ENCODE measurements at places on chromosomes 12 and 14.

DNA sequence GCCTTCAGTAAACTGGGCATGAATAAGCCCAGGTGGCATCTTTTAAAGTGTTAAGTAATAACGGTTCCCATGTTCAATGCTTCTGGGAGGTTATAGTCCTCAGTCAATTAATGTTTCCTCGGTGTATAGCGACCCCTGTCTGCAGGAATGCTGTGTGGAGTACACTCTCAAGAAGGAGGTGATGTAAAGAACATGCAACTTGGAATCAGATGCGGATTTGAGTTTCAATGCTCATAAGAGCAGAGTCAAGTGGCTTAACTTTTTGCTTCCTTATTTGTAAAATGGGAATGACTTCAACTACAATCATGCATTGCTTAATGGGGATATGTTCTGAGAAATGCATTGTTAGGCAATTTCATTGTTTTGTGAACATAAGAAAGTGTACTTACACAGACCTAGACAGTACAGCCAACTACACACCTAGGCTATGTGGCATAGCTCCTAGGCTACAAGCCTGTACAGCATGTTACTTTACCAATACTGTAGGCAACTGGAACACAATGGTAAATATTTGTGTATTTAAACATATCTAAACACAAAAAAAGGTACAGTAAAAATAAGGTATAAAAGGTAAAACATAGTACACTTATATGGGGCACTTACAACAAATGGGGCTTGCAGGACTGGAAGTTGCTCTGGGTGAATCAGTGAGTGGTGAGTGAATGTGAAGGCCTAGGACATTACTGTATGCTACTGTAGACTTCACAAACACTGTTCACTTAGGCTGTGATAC, 6.7 kb upstream of the MRPS35 start:
- DNase-seq = peak; percentile 36

GRCh38 chr14:21498540-21499526, 12.3 kb downstream of the METTL3 start:
- DNase-seq = peak; percentile 74

GRCh38 chr12:107635139-107635538, 50.5 kb upstream of the PWP1 start:
- no peak for DNase-seq

GRCh38 chr12:131815131-131815530, 13.1 kb upstream of the MMP17 start:
- DNase-seq = no peak

GRCh38 chr12:121762269-121762668, 31.2 kb downstream of the RHOF start:
- DNase-seq = no peak

GRCh38 chr14:95195031-95195430, 37.7 kb upstream of the DICER1 start:
- peak; percentile 84 for DNase-seq

DNA sequence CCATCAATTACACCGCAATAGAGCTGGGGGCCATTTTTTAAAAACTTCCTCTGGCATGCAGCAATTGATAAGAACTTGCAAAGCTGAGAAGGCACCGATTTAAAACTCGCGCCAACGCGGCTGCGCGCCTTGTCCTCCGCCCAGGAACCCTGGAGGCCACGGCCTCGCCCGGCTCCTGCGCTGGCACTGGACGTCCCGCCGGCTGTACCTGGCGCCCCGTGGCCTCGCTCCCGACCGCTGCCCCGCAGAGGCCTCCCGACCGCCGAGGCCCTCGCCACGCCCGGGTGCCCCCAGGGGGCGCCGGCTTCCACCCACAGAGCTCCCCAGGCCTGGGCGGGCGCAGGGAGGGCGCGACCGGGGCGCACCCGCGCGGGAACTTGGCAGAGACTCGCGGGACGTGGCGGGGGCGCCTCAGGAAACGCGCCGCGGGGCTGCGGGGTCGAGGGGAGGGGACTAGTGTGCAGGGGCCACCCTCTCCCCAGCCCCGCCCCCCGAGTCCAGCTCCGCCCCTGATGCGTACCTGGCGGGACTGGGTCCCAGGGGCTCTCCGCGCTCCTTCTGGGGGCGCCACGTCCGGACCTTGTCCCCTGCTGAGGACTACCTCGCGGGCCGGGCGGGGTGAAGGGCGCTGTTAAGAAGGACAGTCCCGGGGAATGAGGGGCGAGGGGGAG, 65.7 kb downstream of the TNFAIP2 start:
- DNase-seq = no peak

DNA sequence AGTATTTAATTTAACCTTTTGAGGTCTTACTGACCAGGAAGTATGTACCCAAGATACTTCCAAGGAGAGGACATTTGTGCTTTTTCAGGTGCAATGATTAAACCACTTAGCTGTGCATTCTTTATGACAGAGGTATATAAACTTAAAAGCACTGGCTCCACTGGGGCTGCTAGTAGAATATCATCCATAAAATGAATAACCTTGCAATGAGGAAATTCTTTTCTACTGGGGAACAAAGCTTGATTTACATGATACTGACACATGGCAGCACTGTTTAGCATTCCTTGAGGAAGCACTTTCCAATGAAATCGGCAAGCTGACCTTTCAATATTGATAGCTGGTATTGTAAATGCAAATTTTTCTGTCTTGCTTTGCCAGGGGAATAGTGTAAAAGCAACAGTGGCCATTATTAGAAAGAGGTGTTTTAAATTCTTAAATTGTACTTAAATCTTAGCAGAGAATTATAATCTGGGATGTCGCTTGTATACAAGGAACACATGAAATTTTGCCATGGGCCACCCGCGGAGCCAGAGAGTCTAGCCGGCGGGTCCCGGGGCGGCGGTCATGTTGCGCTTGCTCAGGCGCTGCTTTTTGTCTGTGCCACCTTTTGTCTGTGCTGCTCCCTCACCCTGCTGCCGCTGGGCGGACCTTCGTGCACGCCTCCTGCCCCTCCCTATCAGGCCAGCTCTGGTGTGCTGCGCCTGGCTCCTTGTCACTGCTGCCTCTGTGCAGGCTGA, 20.9 kb upstream of the BLTP3B start:
- DNase-seq = peak; percentile 80

DNA sequence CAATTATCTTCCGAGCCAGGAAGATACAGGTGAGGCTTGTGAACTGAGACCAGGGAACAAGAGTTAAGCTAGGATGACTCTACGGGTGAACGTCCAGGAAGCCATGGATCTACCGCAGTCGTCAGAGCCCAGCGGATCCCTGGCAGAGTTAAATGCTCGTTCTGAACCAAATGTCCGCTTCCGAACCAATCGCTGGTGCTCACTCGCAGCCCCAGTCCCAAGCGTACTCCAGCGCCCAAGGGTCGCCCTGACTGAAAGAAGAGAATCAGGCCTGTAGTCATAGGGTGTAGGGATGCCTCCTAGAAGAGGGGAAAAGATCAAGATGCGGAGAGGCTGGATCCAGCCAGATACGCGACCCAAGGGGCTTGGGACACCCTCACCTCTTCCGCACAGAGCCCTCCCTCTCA, 283 bp downstream of the VIPAS39 start:
- DNase-seq = no peak

GRCh38 chr12:91940826-91941570, 204.6 kb downstream of the BTG1 start:
- no peak for DNase-seq

GRCh38 chr12:97862072-97862471, 399.5 kb downstream of the RMST start:
- no peak for DNase-seq

GRCh38 chr14:93778453-93778852, 9.8 kb downstream of the PRIMA1 start:
- no peak for DNase-seq

- DNase-seq = no peak
Observed at GRCh38 chr14:22428700-22429291, 160.2 kb downstream of the DAD1 start.

- DNase-seq = no peak
Observed at GRCh38 chr14:33653308-33653695, 297.6 kb downstream of the EGLN3 start.

- DNase-seq = no peak
Observed at GRCh38 chr14:52730709-52731111, 744 bp downstream of the STYX start.

- DNase-seq = no peak
Observed at GRCh38 chr12:92365333-92365732, 219.7 kb upstream of the BTG1 start.

DNA sequence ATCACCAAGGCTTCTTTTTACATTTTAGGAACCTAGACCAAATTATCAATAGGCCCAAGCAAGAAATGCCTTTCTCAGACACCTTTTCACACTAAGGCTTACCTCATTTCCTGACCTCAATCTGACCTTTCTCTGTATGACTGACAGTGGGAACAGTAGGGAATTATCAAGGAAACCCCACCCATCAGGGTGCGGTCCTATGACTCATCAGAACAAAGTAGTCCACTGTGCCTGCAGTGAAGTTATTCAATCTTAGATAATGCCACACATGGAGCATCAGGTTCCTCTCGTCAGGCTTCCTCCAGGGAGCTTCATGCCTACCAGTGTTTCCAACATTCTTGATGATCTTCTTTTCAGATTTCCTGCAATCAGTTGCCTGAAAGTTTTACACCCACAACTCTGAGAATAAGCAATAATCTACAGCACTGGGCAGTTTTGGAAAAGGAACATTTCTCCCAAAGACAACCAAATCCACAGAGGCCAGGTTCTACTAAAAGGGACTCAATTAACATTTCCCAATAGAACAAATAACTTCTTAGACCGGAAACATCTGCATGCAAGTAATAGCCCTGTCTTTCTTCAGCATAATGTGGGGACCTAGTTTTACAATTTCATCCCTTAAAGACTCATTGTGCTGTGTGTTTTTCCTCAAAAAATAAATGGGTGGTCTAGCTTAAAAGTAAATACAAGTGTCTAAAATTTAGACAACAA, 35.9 kb upstream of the TMTC2 start:
- DNase-seq = no peak

- no peak for DNase-seq
Observed at GRCh38 chr14:81323093-81323492, 77.0 kb downstream of the STON2 start.

Measured in NCI-H524 (cell line).